ENCODE measurements at places on chromosomes 5 and 9. TPM values are rescaled to one million over a fixed set of nuclear protein-coding genes. Genes with fewer than 3 reads are reported as not detected.
A peak's percentile ranks its signal among the peaks of the same experiment; 100 is the strongest.

DNA sequence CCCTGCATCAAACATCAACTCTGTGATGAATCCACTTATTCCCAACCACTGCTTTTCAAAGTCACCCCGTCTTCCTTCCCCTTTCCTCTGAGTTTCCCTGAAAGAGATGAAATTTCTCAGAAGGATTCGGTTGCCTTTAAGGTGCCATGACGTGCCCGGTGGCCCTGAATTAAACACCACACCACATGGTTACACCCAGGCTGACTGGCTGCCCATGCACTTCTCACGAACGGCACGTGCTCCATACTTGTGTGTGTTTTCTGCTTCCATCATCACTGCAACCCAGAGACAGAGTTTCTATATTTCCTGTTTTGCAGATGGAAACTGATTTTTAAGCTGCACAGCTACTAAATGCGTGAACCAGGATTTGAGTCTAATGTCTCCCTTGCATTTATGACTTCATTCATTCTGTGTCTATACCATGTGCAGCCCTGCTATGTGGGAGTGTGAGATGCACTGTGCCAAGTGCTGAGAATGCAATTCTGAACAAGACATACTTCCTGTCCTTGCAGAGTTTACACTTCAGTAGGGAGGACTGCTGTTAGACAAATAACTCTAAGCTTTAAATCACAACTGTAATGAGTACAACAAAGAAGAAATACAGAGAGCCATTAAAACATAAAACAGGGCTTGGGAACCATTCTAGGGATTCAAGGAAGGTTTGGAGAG is 162.9 kb downstream of the NXNL2 start:
- peaks cover 2% of the 10 kb centered on the region for H3K36me3 ChIP-seq
- peaks cover 13% of the 10 kb centered on the region for H3K27me3 ChIP-seq
- H3K4me3 ChIP-seq, result no peak overlapping the region
- peaks cover 8% of the 10 kb centered on the region for H3K4me1 ChIP-seq

- no peak for DNase-seq
- no peaks in the 10 kb centered on the region for H3K27me3 ChIP-seq
- H3K4me3 ChIP-seq, result no peak overlapping the region
- peaks cover 30% of the 10 kb centered on the region for H3K36me3 ChIP-seq
Observed at GRCh38 chr5:139686706-139687441, 38.7 kb downstream of the CXXC5 start.

GRCh38 chr5:175516933-175517823 is 38.8 kb downstream of the SFXN1 start:
- H3K27ac ChIP-seq, result no peak overlapping the region
- H3K4me1 ChIP-seq, result no peaks in the 10 kb centered on the region

DNA sequence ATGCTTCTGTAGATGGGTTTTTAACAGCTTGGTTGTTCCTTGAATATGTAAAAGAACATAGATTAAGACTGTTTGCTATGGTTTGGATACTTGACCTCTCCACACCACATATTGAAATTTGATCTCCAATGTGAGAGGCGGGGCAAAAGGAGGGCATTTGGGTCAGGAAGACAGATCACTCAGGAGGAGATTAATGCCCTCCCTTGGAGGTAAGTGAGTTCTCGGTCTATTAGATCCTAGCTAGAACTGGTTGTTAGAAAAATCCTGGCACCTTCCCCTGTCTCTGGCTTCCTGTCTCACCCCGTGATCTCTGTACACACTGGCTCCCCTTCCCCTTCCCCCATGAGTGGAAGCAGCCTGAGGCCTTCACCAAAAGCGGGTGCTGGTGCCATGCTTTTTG is 281.1 kb upstream of the ANKRD55 start:
- DNase-seq, result no peak
- peaks cover 8% of the 10 kb centered on the region for H3K4me1 ChIP-seq
- no peaks in the 10 kb centered on the region for H3K27me3 ChIP-seq

GRCh38 chr5:72006361-72006760 is 100.9 kb upstream of the MAP1B start:
- no peak overlapping the region for H3K4me3 ChIP-seq
- DNase-seq, result no peak
- no peaks in the 10 kb centered on the region for H3K36me3 ChIP-seq
- no peak overlapping the region for H3K27ac ChIP-seq

DNA sequence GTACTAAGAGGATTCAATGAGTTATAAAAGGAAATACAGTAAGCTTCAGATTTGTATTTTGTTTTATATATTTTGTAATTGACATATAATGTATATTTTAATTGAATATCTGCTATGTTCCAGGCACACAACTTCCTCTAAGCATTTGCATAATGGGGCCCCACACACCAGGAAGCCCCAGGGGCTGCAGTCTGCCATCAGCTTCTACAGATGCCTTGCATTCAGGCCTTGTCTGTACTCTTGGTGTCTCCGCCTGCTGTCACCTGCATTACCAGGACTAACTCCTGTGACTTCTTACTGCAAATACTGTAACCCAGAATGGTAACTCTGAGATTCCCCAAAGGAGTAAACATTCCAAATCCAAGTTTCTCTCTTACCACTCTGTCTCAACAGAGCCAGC is 20.6 kb downstream of the ARL15 start:
- H3K4me3 ChIP-seq, result no peak overlapping the region
- no peaks in the 10 kb centered on the region for H3K36me3 ChIP-seq
- H3K27me3 ChIP-seq, result no peaks in the 10 kb centered on the region
- peaks cover 8% of the 10 kb centered on the region for H3K4me1 ChIP-seq
- no peak overlapping the region for H3K27ac ChIP-seq

GRCh38 chr9:75657015-75657414 is 233.5 kb upstream of the PCSK5 start:
- no peak overlapping the region for H3K4me3 ChIP-seq
- DNase-seq, result no peak
- no peak overlapping the region for H3K27ac ChIP-seq
- H3K4me1 ChIP-seq, result peaks cover 20% of the 10 kb centered on the region

DNA sequence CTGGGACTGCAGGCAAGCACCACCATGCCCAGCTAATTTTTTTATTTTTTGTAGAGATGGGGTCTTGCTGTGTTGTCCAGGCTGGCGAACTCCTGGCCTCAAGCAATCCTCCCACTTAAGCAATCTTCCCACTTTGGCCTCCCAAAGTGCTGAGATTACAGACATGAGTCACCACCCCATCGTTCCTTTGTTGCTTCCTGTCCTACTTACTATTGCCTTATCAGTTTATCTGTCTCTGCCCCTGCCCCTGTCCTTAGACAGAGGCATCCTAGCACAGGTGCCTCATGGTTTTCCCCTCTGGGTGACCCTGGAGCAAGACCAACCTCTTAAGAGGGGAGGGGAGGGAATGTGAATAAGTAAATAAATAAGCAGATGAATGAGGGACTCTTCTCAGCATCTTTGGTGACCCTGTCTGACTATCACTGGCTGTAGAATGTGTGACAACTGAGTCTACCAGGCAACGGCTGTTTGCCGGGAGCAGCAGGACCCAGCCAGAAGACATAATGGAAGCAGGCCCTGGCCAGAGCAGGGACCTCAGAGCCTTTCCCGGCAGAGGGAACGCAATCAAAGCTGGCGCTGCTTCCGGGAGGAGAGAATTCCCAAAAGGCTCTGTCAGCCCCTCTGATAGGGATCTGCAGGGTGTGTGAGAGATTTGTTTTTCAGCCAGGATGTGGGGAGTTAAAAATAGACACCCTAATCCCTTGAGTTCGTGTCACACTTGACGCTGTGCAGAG is 43.8 kb upstream of the DAB2IP start:
- H3K36me3 ChIP-seq, result no peaks in the 10 kb centered on the region
- no peak overlapping the region for H3K4me3 ChIP-seq
- peaks cover 3% of the 10 kb centered on the region for H3K27me3 ChIP-seq
- H3K27ac ChIP-seq, result peak overlapping the region; percentile 17
- peaks cover 26% of the 10 kb centered on the region for H3K4me1 ChIP-seq

DNA sequence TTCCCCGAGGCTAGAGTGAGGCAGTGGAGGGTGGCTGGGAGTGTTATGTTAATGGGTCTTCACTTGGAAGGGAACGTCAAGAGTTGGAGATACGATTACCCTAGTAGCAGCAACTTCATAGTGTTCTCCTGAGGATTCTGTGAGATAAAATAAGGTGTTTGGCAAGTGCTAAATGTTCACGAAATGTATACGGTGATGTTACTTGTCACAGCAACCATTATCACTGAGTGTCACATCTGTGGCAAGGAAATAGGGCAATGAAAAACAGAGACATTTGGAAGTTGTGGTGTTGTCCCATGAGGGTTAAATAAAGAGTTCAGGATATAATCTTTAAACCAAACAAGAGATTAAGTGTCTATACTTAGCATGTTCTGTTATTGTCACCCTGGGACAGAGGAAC is 183.3 kb downstream of the ALDH1A1 start:
- peaks cover 9% of the 10 kb centered on the region for H3K27me3 ChIP-seq
- peaks cover 6% of the 10 kb centered on the region for H3K4me1 ChIP-seq
- no peak overlapping the region for H3K4me3 ChIP-seq
- no peak for DNase-seq
- no peak overlapping the region for H3K27ac ChIP-seq

- no peak overlapping the region for H3K4me3 ChIP-seq
- no peak overlapping the region for H3K27ac ChIP-seq
- peaks cover 12% of the 10 kb centered on the region for H3K27me3 ChIP-seq
- no peak for DNase-seq
- no peaks in the 10 kb centered on the region for H3K4me1 ChIP-seq
Observed at GRCh38 chr9:68574150-68574549, 33.5 kb upstream of the TMEM252 start.

- H3K4me3 ChIP-seq, result no peak overlapping the region
- no peak overlapping the region for H3K27ac ChIP-seq
- no peaks in the 10 kb centered on the region for H3K27me3 ChIP-seq
- peaks cover 4% of the 10 kb centered on the region for H3K4me1 ChIP-seq
- no peaks in the 10 kb centered on the region for H3K36me3 ChIP-seq
- DNase-seq, result no peak
Observed at GRCh38 chr5:143618141-143618540, 193.8 kb upstream of the HMHB1 start.

DNA sequence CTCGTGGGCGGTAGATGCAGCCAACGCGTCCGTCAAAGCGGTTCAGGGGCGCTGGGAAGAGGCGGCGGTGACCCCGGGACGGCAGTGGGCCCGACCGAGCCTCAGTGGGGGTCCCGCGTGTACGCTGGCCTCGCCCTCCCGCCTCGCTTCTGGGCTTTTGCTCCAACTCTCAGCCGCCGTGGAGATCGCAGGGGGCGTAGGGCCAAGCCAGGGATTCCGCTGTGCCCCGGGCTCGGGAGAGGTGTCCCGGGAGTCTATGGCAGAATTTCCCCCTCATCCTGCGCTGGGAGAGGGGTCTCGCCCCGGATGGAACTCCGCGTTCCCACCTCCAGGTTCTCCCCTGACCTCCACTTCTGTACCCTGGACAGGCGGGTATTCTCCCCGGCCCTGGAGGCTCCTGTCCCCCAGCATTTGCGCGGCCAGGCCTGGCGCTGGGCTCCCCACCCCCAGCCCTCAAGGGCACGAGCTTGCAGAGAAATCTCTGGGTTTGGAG is 131.9 kb downstream of the MRPL36 start:
- H3K36me3 ChIP-seq, result no peaks in the 10 kb centered on the region
- no peak for DNase-seq
- peaks cover 56% of the 10 kb centered on the region for H3K27me3 ChIP-seq
- no peak overlapping the region for H3K4me3 ChIP-seq
- no peaks in the 10 kb centered on the region for H3K4me1 ChIP-seq

- no peaks in the 10 kb centered on the region for H3K4me1 ChIP-seq
- H3K36me3 ChIP-seq, result no peaks in the 10 kb centered on the region
- no peak for DNase-seq
- no peak overlapping the region for H3K27ac ChIP-seq
Observed at GRCh38 chr9:14542071-14542470, 151.2 kb downstream of the ZDHHC21 start.

DNA sequence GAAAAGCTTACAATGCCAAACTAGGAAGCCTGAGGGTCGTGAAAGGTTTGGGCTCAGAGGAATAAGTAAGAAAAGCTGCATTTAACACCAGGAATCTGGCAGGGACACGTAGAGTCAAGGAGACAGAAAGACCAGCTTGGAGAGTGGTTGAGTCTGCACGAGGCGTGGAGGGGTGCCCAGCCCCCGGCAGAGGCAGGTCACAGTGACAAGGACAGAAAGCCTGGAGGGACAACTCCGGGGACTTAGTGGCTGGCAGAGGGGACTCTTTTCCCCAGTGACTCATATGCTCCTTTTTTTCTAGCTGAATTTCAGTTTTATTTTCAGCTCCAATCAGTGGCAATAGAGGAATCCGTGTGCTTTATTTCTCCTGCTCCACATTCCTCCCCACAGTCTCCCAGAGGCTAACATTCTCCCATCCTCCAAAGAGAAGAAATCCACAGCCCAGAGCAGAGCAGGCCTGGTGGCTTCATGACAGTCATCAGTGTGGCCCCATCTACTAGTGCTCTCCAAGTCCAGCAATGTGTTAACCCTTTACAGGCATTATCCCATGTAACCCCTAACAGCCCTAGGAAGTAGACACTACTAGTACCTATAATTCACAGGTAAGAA is 80.7 kb downstream of the KCNIP1 start:
- H3K4me1 ChIP-seq, result peaks cover 23% of the 10 kb centered on the region
- H3K36me3 ChIP-seq, result peaks cover 2% of the 10 kb centered on the region
- peak overlapping the region; percentile 73 for H3K27ac ChIP-seq
- H3K4me3 ChIP-seq, result no peak overlapping the region

GRCh38 chr9:26247861-26248260 is 569.6 kb upstream of the TUSC1 start:
- no peaks in the 10 kb centered on the region for H3K27me3 ChIP-seq
- peaks cover 17% of the 10 kb centered on the region for H3K4me1 ChIP-seq
- H3K36me3 ChIP-seq, result peaks cover 2% of the 10 kb centered on the region
- no peak overlapping the region for H3K4me3 ChIP-seq
- H3K27ac ChIP-seq, result no peak overlapping the region

DNA sequence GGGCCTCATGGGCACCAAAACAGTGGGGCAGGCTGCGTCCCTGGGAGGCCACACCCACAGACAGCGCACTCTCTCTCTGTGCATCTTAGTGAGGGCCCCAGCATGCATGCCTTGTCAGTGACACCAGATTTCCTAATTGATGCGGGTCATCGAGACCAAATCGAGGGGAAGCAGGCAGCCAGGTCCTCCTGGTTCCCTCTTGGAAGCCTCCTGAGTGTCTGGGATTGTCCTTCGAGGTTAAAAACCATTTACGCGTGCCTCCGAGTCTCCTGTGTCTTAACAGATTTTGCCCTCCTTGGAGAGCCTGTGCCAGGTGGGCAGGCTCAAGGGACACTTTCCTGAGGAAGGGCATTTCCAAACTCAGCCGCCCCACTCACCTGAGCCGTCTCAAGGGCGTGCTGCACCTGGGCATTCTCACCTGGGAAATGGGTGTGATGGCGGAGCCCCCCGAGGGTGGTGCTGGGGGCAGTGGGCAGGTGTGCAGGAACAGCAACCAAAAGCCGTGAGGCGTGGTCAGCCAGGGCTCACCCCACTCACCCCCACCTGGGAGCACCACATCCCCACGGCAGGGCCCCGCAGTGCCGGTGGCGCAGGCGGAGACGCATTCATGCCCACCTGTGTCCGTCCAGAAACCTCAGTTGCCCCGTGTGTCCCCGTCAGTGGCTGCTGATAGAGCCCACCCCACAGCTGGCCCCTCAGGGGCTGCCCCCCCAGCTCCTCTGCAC is 2.7 kb downstream of the SLC6A19 start:
- DNase-seq, result peak; percentile 81
- H3K4me3 ChIP-seq, result no peak overlapping the region
- no peak overlapping the region for H3K27ac ChIP-seq
- H3K4me1 ChIP-seq, result no peaks in the 10 kb centered on the region
- no peaks in the 10 kb centered on the region for H3K36me3 ChIP-seq
- H3K27me3 ChIP-seq, result peaks cover 33% of the 10 kb centered on the region

Gene IL13
- not detected for total RNA-seq

Gene FGF10
- total RNA-seq, result not detected

Gene SEMA6A
- 4.9 TPM for total RNA-seq

Gene SARDH
- not detected for total RNA-seq

Gene IZUMO3
- total RNA-seq, result not detected

Gene ANKRD33B
- 4.0 TPM for total RNA-seq

Gene BARHL1
- not detected for total RNA-seq

Gene COL27A1
- 45.9 TPM for total RNA-seq

Gene IL3
- total RNA-seq, result not detected

Gene S1PR3
- 5.2 TPM for total RNA-seq

Gene SHC3
- 0.64 TPM for total RNA-seq

Data from chondrocyte (in vitro differentiated cells).